Activated CD8-positive, alpha-beta memory T cell treated with anti-CD3 and anti-CD28 coated beads for 4 hours (primary cell): ENCODE measurements at places on chromosomes 6 and 20.

DNA sequence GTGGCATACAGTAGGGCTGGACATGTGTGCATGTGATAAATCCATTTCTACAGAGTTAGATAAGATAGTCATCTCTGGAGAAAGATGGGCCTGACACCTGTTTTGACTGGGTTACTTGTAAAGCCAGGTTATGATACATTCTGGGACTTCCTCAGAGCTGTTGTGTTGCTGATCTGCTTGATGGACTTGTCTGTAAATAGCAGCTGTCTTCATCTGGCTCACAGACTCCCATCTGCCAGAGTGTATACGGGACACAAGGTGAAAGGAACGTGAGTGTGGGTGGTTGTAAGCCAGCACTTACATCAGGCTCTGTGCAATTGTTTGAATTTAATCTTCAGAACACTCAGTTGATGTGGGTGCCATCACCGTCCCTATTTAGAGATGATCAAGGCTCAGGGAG, 49.8 kb downstream of the ZDHHC14 start:
- DNase-seq: no peak

DNA sequence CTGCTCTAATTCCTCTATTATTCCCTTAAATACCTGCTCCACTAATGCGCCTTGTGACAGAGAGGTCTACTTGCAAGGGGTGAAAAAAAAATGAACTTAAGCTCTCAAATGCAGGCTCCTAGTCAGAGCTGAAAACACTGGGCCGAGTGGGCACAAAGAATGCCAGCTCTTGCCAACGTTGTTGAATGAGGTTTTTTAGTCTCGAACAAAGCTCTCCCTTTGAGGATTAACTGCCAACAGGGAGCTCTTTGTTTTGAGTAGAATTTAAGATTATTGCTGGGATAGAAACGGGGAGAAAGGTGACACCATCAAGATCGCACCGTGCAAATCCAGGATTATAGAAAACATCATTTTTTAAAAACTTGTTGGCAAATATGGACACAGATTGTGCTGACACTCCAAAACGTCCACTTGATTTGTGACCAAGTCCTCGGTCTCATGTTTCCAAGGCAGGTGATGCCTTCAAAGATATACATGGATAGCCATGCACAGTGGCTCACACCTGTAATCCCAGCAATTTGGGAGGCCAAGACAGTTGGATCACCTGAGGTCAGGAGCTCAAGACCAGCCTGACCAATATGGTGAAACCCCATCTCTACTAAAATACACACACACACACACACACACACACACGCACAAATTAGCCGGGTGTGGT, 163.2 kb downstream of the BMP7 start:
- no peak for DNase-seq

DNA sequence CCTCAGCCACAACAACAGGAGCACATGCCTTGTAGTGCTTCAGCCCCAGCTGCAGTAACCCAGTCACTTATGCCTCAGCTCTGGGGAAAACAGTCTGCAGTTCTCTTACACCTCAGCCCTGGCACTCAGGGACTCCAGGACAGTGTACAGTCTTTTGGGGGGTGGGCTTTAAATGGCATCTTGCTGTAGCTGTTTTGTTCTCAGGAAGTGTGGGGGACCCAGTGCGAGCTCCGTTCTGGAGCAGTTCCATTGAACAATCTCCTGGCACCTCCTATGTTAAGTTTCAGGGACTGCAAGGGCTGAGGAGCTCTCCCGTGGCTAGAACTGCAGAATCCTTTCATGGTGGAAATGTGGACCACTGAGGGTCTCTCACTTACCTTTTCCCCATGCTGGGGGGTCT, 55.2 kb downstream of the PLCG1 start:
- no peak for DNase-seq

GRCh38 chr6:139496654-139497344, 122.4 kb upstream of the CITED2 start:
- DNase-seq: no peak

DNA sequence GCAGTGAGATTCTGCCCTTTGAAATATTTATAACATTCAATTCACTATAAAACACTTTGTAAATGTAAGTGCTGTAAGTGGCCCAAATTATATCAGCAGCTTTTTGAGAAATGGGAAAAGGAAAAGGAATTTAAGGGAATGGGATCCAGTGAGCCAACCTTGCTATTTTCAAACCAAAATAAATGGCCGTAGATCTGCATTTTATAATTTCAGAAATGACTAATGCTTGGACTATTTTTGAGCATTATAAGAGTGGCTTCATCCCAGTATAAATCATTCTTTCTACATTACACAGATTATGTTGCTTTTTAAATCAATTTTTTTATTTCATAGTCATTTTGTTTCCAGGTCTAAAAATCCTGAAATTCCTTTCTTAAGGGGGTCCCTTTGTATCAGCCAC, 49.2 kb downstream of the ANKRD6 start:
- no peak for DNase-seq

DNA sequence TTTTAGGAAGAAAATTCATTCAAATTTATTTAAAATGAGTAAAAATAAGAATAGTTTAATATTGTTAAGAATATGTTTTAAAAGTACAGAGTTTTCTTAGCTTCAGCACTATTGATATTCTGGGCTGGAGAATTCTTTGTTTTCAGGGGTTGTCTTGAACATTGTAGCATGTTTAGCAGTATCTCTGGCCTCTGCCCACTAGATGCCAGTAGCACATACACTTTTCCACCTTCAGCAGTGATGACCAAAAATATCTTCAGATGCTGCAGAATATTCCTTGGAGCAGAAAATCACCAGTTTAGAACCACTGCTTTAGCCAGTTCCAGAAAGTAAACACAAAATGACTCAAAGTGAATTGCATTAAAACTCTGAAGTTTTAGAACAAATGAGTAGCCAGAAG, 19.4 kb upstream of the SDHAF4 start:
- DNase-seq: no peak

GRCh38 chr6:126127659-126128058, 141.3 kb downstream of the TRMT11 start:
- no peak for DNase-seq

GRCh38 chr20:20614391-20614790, 98.1 kb downstream of the RALGAPA2 start:
- DNase-seq: no peak

DNA sequence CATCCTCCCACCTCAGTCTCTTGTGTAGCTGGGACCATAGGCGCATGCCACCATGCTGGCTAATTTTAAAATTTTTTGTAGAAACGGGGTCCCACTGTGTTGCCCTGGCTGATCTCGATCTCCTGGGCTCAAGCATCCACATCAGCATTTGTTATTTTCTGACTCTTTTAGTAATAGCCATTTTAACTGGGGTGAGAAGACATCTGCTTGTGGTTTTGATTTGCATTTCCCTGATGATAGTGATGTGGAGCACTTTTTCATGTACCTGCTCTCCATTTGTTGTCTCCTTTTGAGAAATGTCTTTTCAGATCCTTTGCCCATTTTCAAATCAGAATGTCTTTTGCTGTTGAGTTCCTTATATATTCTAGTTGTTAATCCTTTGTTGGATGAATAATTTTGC, 22.2 kb upstream of the TULP4 start:
- no peak for DNase-seq
